ENCODE measurements at places on chromosomes 5 and 9.

DNA sequence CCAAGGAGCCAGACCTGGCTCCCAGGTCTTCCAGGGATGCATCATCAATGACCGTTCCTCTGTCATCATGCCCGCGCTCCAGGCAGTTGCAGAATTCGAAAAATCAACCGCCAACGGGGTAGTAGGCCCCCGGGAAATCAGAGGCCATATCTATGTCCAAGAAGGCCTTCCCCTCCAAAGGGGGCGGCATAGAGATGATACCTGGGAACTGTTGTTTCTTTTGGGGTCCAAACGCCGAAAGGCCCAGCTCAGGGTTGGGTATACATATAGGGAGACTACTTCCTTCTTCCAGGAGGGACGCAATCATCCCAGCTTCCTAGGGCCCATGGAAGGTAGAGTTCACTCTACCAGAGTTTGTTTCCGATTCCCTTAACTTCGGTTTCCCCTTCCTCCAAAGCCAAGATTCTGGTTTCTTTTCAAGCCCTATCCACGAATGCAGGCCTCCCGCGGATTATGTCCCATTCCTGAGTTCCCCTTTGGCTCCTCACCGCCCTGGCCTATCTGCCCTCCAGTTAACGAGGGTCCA is 754 bp downstream of the DCAF12 start:
- no peak for DNase-seq

GRCh38 chr5:134464988-134465815 is 53.5 kb upstream of the CDKN2AIPNL start:
- no peak for DNase-seq

DNA sequence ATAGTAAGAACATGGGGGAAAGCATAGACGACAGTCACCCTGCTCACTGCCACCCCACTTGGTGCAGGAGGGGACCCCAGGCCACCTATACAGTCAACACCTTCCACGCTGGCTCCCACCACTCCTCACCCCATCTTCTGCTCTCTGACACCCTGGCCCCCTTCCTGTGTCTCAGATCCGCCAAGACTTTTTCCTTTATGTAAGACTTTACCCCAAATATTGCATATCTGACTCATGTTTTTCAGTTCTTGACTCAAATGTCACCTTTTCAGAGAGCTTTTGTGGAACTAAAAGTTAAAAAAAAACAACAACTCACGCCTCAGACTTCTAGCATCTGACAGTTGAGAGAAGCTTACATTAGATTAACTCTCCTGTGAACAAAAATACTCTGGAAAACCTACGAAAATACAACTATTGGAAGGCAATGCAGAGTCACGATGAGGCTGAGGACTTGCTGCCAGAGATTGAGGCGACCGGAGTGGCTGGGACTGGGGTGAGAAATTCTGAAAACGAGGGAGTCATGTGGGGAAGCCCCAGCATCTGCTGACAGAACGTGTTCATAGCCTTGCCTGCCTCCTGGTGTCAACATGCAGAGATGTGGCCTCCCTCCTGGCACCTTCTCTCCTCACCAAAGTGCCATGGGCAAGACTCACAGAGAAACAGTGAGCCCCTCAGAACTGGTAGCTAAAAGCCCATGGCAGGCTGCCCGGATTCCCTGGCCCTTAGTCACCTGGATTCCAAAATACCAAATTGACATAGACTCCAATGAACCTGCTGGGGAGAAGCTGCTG is 22.4 kb upstream of the FCN2 start:
- DNase-seq, result no peak

GRCh38 chr9:110069326-110070248 is 138.4 kb downstream of the C9orf152 start:
- DNase-seq, result no peak

DNA sequence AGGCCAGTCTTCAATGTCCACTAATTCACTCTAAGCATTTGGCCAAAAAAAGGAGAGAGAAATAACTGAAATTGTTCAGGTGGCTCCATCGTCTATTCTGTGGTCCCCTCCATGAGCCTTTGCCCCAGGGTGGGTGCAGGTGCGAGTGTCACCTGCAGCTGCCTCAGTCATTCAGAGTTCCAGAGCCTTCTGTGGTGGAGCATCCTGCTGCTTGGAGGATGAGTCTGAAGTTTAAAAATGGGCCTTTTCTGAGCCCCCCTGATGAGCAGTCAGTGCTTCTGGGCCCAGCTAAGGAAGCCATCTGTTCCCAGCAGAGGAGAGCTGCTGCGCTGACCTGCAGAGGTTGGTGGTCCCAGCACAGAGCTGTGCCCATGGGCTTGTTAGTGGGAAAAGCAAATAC is 48.2 kb downstream of the NDST1 start:
- no peak for DNase-seq

DNA sequence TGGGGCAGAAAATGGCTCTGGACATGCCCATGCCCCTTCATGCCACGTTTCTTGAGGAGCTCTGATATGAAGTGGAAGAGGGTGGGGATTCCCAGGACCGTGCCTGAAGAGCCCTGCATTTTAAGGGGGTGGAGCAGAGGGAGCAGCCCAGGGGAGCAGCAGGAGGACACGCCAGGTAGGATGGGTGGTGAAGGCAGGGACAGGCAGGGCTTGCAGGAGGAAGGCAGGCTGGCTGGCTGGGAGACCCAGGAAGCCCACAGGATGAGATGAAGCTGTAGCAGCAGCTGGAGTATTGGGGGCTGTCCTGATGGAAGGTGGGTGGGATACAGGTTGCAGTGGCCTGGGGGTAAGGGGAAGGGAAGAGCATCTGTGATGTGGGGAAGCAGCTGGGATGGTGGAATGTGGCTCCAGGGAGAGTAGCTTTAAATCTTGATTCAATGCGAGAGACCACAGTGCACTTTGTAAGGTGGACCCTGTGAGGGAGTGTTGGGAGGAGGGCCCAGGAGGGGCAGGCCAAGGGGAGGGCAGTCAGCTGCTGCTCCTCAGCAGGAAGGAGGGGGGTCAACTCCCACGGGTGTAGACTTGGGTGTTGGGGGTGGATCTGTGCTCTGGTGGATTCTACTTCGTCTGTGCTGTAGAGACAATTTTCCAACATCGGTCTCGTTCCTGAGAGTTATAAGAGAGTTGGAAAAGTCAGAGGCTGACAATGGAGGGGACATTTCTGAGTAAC is 242.6 kb upstream of the IRX4 start:
- no peak for DNase-seq

- DNase-seq, result no peak
Measured at GRCh38 chr9:2919347-2919746, 75.5 kb upstream of the PUM3 start.

DNA sequence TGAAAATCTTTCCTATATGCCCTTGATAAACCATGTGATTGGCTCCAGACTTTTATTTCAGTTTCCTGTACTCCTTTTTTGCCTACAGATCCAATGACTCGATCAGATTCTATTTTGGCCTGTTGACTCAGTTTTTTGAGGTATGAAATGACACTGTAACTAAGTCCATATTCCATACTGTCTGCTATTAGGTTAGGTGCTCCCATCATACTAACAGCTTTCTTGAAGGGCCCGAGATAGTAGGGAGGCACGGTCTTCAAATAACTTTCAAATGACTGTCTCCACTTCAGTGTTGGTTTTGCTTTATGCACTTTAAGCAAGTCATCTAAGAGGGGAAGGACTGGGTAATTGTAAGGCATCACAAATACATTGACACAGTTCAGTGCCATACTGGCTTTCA is 295.4 kb upstream of the DAB2 start:
- no peak for DNase-seq

- no peak for DNase-seq
Measured at GRCh38 chr5:141875795-141876627, 2.2 kb downstream of the PCDH1 start.

GRCh38 chr5:157045601-157046000 is 13.3 kb downstream of the HAVCR1 start:
- DNase-seq, result no peak

GRCh38 chr5:178115814-178116142 is 2.4 kb downstream of the N4BP3 start:
- no peak for DNase-seq

GRCh38 chr5:17431272-17432050 is 66.6 kb upstream of the TAF11L2 start:
- no peak for DNase-seq

GRCh38 chr9:18437315-18438201 is 36.4 kb upstream of the ADAMTSL1 start:
- no peak for DNase-seq

DNA sequence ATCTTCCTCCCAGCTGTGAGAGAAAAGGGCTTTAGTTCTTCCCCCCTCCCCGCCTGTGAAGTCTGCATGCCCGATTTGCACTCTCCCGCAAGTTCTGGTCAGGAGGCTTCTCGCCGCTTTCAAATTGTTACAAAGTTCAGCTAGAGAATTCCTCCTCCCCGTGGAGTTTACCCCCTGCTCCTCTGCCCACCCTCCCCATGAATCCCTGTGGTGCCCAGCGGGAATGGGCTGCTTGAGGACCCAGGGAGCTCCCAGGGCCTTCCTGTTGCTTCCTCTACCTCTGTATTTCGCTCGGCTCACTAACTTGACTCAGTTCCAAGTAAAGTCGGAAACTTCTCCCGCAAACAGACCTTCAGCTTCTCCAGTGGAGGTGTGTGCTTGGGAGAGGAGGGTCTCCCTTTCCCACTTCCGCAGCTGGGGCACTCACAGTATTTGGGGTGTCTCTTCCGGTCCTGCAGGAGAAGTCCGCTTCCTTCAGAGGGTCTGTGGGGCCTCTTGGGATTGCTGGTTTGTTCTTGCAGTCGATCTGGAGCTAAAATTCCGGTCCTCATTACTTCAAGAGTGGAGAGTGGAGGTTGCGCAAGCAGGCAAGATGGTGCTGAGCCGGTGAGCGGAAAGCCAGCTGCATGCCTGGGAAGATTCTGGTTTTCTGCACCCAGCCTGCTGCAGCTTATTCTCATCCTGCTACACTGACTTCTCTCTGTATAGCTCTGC is 97.8 kb downstream of the ADAMTS12 start:
- no peak for DNase-seq

- DNase-seq, result no peak
Measured at GRCh38 chr5:133782736-133783135, 170.4 kb upstream of the FSTL4 start.

DNA sequence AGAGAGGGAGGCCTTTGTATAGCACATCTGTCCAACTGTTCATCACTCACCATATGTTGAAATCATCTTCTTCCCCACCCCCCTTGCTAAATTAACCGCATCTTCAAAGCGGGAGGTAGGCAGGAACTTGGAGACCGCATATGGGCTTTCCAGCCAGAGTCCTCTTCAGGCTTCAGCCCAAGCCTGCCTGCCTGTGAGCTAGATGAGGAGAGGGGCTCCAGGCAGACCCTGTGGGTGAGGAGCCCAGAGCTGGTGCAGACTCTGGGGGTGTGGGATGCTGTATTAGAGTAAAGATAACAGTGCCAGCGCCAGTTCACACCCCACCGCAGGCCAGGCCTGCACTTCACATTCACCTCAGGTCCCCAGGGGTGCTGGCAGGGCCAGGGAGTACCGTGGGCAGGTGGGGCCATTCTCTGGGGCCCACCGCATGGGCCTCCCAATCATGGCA is 16.2 kb downstream of the PRRC2B start:
- no peak for DNase-seq

DNA sequence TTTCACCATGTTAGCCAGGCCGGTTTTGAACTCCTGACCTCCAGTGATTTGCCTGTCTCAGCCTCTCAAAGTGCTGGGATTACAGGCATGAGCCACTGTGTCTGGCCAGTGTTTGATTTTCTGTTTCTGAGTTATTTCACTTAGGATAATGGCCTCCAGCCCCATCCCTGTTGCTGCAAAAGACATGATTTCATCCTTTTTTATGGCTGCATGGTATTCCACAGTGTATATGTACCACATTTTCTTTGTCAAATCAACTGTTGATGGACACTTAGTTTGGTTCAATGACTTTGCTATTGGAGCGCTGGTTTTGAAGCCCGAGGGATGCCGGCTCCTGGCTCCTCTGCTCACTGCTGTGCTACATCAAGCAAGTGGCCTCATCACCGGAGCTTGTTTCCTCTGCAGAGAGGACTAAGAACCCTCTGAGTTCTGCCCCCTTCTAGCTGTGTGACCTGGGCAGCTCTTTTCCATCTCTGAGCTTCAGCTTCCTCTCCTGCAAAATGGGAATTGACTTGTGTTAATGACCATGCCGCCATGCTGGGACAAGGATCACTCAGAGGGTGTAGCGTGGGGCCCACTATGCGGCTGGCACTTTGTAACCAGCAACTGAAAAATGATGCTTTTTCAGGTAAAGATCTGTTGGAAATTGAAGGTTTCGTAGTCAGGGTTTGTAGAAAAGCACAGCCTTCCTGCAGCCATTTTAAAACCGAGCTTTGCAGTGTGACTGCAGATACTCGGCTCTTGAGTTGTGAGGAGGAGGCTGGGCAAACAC is 4.6 kb upstream of the NEURL1B start:
- no peak for DNase-seq

- DNase-seq, result no peak
Measured at GRCh38 chr9:34549407-34549732, 26.6 kb upstream of the ENHO start.

DNA sequence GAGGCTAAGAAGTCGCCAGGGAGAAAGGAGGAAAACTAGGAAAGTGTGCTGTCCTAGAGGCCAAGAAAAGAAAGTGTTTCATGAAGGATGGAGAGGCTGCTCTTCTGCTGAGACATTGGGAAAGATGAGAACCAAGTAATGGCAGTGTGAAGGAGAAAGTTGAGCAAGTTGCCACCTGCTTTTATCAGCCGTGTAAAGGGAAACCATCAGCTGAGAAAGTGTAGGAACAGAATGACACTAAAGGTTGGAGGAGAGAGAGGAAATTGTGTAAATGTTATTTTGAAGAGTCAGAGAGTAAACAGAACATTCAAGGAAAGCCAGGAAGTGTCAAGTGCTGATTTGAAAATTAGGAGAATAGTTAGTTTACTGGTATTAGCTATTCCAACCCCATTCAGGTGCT is 125.0 kb downstream of the CEMIP2 start:
- DNase-seq, result no peak

DNA sequence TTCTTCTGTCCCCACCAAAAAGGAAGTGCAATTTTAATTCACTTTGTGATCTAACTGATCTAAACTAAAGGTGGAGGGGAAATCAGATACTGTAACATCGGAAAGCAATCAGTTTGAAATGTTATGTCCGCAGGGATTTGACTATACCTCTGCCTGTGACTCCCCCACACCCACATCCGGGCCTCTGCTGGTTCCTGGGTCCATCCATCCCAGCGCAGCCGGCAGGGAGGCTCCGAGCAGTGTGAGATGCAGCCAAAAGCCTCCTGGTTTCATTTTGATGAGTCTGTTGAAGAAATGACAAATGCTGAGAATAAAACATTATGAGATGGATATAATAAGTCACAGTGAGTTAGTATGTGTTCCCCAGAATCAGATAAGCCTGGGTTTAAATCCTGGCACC is 8.6 kb downstream of the FSTL4 start:
- DNase-seq, result no peak

GRCh38 chr5:60546207-60546606 is 153.8 kb downstream of the DEPDC1B start:
- no peak for DNase-seq
